Naive thymus-derived CD8-positive, alpha-beta T cell (primary cell): ENCODE measurements at places on chromosomes 3 and 15. TPM values are rescaled to one million over a fixed set of nuclear protein-coding genes. Genes with fewer than 3 reads are reported as not detected.

The POC1A gene
- 0.66 TPM for polyA plus RNA-seq

The GOLGA8K gene
- polyA plus RNA-seq, result not detected

The GLDN gene
- polyA plus RNA-seq, result not detected

The VEPH1 gene
- not detected for polyA plus RNA-seq

The CTXN2 gene
- polyA plus RNA-seq, result not detected

The TNFAIP8L3 gene
- polyA plus RNA-seq, result not detected

The DNAH12 gene
- not detected for polyA plus RNA-seq

The NDN gene
- polyA plus RNA-seq, result 1.4 TPM

The ALAS1 gene
- polyA plus RNA-seq, result 18.5 TPM

The NPTN gene
- polyA plus RNA-seq, result 36.6 TPM

- DNase-seq, result no peak
These were observed 17.0 kb downstream of the ANKDD1A start for GRCh38 chr15:64928626-64929220.

GRCh38 chr3:105539897-105540296 lies 173.2 kb downstream of the ALCAM start:
- DNase-seq, result no peak

GRCh38 chr15:84834969-84835368 lies 17.8 kb downstream of the ALPK3 start:
- no peak for DNase-seq

DNA sequence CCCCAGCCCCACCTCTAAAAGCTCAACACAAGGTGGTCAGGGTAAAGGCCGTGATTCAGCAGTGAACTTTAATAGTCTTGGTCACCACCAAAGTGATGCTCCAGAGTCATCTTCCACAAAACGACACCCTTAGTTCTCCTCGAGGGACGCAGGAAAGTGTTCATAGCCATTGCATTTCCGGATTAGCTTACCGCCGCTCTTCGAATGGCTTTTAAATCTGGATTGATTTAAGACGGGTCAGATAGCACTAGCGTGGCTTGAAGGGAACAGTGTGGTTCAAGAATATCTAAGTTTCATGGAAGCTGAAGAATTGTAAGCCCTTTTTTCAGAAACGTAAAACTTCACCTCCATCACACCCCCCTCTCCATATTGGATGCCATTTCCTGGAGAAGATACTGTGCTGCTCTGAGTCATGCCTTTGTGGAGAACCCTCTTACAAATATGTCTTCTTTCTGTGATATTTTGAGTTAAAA lies 829 bp downstream of the RNF7 start:
- DNase-seq, result peak; percentile 44

GRCh38 chr15:88438181-88438580 lies 29.0 kb downstream of the MRPL46 start:
- DNase-seq, result no peak

DNA sequence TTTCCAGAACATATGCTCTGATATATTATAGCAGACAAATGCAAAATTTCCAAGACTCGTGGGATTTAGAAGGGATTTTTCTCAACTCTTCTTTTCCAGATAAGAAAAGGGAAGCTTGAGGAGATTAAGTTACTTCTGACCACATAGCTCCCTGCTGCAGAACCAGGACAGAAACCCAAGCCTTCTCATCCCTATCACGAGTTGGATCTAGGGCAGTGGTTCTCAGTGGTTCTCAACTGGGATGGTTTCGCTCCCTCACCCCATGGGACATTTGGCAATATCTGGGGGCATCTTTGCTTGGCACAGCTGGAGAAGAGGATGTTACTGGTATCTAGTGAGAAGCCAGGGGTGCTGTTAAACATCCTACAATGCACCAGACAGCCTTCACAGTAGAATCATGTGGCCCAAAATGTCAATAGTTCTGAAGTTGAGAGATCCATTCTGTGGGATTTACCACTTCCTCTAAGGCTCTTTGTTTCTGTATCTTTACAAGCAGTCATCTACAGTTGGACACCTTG lies 64.2 kb downstream of the LIPC start:
- no peak for DNase-seq

GRCh38 chr3:195208183-195208582 lies 62.8 kb downstream of the XXYLT1 start:
- no peak for DNase-seq

- DNase-seq, result no peak
These were observed 24.7 kb downstream of the TRIM71 start for GRCh38 chr3:32842531-32842931.

DNA sequence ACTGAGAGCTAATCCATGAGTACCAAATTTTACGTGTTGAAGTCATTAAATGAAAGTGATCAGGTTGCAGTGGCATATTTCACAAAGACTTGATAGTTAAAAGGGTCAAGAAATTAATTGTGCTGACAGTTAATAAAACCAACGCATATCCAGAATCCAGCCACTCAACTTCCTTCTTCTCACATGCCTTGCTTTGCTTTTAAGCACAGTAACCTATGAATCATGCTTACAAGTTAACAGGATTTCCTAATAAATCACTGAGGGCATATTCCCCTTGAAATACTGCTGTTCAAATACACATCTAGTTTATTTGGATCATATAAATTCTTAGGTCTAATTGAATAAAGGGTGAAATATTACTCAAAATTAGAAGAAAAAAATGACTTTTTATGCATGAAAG lies 801.5 kb upstream of the EPHA6 start:
- DNase-seq, result no peak

- no peak for DNase-seq
These were observed 262.5 kb downstream of the CGGBP1 start for GRCh38 chr3:87796137-87796842.

GRCh38 chr3:27714692-27715453 lies 7.2 kb downstream of the EOMES start:
- DNase-seq, result no peak

- no peak for DNase-seq
These were observed 6.4 kb upstream of the ANKRD63 start for GRCh38 chr15:40289140-40289775.

DNA sequence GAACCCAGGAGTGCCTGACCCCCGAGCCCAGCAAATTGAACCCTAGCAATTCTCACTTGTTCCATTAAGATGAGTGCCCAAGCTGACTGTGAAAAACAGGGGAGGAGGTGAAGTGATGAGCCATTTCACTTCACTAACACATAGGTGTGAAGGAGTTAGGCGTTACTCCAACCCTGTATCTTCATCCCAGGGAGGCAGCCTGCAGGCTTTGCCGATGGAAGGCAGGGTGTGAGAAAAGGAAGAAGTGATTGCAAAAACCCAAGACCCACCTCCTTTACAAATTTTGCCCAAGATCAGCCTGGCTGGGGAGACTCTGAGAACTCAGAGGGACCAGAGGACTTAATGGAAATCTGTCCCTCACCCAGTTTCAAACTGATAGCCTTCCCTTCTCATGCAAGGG lies 129.7 kb upstream of the WNT5A start:
- no peak for DNase-seq

- no peak for DNase-seq
These were observed 239.0 kb upstream of the KCNMB2 start for GRCh38 chr3:178297199-178297598.

DNA sequence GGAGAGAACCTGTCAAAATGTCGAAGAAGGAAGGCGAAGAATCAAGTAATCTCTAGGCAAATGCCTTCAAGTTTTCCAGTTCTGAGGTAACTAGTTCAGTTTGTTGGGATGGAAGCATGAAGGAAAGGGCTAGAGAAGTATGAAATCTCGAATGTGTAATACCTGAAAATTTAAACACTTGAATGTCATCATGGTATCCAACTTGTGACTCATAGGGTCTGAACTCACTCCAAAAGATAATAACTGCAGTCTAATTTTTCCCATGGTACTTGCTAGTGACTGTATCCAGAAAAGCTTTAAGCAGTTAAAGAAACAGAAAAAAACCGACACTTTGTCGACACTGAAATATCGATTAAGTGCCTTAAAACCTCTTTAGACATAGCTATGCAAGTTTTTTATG lies 102.9 kb upstream of the CHRM5 start:
- DNase-seq, result no peak

GRCh38 chr3:62559831-62560445 lies 186.6 kb upstream of the FEZF2 start:
- no peak for DNase-seq

GRCh38 chr15:81394603-81395002 lies 20.6 kb upstream of the TMC3 start:
- no peak for DNase-seq

DNA sequence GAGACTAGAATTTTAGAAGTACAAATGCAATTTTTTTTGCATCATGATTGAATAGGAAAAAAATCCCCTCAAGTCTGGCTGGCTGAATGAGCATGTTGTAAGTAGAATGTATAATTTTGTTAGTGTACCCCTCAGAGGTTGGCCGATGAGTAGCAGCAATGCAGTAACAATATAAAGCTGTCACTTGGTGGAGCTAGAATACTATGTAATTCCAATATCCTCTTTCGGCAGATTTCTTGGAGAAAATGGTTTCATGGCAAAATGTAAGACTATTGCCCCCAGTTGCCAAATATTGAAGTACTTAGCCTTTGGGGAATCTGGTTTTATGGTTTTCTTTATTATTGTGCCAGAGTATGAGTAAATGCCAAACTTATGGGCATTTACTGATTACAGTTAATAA lies 39.8 kb upstream of the SGO1 start:
- no peak for DNase-seq

GRCh38 chr3:11638495-11639358 lies 5.0 kb downstream of the VGLL4 start:
- no peak for DNase-seq

DNA sequence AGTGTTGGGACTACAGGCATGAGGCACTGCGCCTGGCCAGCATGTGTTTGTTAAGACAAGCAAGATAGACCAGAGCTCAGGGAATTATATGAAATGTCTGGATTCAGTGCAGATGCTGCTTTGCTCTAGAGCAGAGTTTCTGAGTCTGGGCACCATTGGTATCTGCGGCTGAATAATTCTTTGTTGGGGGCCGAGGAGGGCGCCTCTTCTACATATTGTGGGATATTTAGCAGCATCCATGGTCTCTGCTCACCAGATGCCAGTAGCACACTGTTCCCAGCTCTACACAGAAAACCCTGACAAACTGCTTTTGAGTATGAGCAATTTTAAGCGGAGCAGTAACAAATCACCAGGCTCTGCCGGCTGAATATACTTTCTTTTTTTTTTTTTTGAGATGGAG lies 3.6 kb upstream of the LDHAL6B start:
- DNase-seq, result no peak

DNA sequence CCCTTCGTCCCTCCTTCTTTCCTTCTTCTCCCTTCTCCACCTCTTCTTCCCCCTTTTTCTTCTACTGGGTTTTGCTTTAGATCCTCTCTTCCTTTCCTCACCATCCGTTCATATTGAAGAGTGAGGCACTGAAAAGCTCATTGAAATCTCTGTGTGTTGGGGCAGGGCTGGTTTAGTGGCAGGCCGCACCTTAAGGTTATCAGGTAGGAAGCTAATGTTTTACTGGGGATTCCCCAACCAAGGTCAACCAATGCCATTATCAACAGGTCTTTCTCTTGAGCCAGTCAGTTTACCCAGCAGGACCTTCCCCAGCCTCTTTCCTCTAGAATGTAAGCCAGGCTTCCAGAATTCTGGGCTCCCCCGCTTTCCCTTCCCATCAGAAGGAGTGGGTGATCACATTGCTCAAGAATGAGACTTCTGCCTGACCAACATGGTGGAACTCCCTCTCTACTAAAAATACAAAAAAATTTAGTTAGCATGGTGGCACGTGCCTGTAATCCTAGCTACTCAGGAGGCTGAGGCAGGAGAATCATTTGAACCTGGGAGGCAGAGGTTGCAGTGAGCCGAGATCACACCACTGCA lies 11.5 kb upstream of the VPS8 start:
- DNase-seq, result no peak

DNA sequence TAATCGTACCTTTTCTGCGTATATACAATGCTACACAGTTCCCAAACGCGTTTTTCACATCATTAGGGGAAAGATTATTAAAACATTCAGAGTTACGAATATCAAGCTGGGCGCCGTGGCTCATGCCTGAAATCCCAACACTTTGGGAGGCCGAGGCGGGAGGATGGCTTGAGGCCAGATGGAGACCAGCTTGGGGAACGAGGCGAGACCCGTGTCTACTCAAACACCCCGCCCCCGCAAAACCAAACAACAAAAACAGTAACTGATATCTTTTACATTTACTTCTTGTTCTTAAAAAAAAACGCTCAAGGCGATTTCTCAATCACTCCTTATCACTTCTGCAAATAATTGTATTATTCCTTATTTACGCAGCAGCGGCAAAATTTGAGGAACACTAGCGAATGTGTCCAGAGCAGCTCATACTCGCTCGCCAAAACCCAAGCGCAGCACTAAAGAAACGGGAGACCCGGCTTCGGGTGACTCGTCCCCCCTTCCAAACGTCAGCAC lies 1.2 kb downstream of the ZBTB11 start:
- DNase-seq, result no peak

DNA sequence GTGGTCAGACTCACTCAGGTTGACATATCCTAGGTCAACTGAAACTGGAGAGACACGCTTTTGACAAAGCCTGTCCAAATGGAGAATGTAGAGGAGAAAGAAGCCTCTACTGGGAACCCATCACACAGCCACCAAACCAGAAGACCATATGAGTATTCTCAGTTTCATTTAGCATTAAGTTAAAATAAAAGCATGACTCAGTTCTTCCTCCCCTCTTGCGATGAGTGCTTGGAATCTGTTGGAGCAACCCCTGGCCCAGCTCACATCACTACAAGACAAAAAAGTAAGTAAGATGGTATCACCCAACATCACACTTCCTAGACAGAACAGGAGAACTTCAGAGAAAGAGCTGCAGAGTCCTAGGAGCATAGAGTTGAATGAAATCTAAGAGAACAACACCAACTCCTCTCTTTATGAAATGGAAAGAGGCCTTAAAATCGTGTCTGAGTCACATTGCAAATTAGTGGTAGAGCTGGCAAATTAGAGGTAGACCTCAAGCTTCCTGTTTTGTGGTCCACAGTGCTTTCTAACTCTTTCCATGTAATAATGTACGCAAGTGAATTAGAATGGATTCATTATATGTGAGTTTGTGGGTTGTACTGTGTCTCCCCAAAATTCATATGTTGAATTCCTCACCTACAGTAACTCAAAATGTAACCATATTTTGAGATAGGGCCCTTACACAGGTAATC lies 51.2 kb downstream of the FGF12 start:
- no peak for DNase-seq

- DNase-seq, result no peak
These were observed 24.5 kb upstream of the NR2C2 start for GRCh38 chr3:14922863-14923262.

GRCh38 chr3:20057612-20058180 lies 17.4 kb downstream of the KAT2B start:
- no peak for DNase-seq
